ENCODE measurements at places on chromosomes 2 and 18. TPM values are rescaled to one million over a fixed set of nuclear protein-coding genes. Genes with fewer than 3 reads are reported as not detected.

KDM3A gene
- 12.9 TPM for total RNA-seq

PRSS56 gene
- total RNA-seq: not detected

EGR4 gene
- total RNA-seq: not detected

PLEKHM3 gene
- total RNA-seq: 4.6 TPM

SLC9A4 gene
- not detected for total RNA-seq

IHH gene
- not detected for total RNA-seq

IL37 gene
- total RNA-seq: not detected

SCN9A gene
- total RNA-seq: 15.2 TPM

EXOC6B gene
- 41.3 TPM for total RNA-seq
